ENCODE measurements at places on chromosomes 7 and 10. TPM values are rescaled to one million over a fixed set of nuclear protein-coding genes. Genes with fewer than 3 reads are reported as not detected.

DNA sequence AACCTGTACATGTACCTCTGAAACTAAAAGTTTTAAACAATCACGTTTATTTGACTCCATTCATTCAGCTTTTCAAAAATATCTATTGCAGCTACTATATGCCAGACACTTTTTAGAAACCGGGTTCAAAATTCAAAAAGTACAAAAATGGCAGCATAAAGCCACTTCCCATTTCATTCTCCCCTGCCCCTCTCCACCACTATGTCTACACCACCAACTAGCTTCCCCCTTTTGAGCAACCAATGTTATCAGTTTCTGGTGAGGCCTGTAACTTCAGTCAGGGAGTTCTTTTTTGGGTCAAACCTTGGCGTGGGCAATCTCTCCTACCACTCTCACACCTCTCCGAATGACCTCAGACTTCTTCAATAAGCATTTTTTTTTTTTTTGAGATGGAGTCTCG lies 11.5 kb upstream of the HHEX start:
- H3K27ac ChIP-seq: no peak overlapping the region
- no peak overlapping the region for H3K4me3 ChIP-seq
- no peak for DNase-seq
- H3K4me1 ChIP-seq: no peaks in the 10 kb centered on the region

MACC1 gene
- total RNA-seq: 8.8 TPM

DNA sequence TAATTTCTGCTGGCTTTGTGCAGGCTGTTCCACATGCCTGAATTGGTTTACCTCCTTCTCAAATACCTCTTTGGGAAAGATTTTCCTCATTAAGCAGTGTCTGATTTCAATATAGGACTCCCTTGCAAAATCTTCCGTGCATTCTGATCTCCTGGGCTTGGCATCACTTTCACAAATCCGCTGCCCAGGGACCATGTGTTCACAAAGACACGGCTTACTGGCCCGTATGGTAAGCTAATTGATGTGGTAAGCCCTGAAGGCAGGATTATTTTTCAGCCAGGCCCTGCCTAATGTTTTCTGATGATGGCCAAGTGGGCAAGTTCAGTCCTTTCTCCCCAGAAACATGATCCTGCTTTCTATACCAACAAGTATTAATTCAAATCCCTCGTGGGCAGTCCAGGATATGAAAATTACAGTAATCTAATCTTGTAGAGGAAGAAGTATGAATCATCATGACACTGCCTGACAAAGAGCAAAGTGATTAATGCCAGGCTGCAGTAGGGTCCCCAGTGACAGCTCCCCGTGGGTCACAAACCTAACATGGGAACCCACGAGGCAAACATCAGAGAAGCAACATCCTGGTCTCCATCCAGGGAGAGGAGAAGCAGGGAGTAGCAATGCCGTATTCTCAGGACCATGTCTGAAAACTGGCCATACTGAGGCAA lies 11.6 kb upstream of the SVIL start:
- H3K4me1 ChIP-seq: peaks cover 24% of the 10 kb centered on the region
- H3K27me3 ChIP-seq: no peaks in the 10 kb centered on the region
- H3K4me3 ChIP-seq: no peak overlapping the region

NFE2L3 gene
- 0.88 TPM for total RNA-seq

GRCh38 chr10:3928078-3928477 lies 143.1 kb upstream of the KLF6 start:
- no peak overlapping the region for H3K27ac ChIP-seq
- H3K27me3 ChIP-seq: no peaks in the 10 kb centered on the region
- H3K36me3 ChIP-seq: no peaks in the 10 kb centered on the region
- no peak for DNase-seq
- H3K4me3 ChIP-seq: no peak overlapping the region
- H3K4me1 ChIP-seq: no peaks in the 10 kb centered on the region

GRCh38 chr10:72506474-72506873 lies 119.4 kb downstream of the MICU1 start:
- H3K4me1 ChIP-seq: peaks cover 8% of the 10 kb centered on the region
- H3K27ac ChIP-seq: no peak overlapping the region
- H3K27me3 ChIP-seq: no peaks in the 10 kb centered on the region
- H3K36me3 ChIP-seq: no peaks in the 10 kb centered on the region

DNA sequence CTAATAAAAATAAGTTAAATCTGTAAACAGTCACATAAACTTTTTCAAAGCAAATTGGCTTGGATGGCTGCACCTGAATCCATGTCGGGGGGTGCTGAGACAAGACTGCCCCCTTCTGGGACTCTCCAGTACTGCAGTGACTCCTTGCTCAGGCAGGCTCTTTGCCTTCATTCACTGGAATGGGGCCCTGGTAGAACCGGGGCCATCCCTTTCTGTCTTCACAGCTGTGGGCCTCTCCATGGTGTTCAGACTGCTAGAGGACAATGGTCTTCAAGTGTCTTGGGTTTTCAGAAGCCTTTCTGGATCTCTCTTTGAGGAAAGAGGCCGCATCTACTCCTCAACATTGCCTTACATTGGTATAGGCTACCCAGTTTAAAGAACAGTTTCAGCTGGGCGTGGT lies 16.1 kb upstream of the IMPDH1 start:
- DNase-seq: peak; percentile 66
- H3K36me3 ChIP-seq: no peaks in the 10 kb centered on the region
- H3K27ac ChIP-seq: no peak overlapping the region
- no peaks in the 10 kb centered on the region for H3K4me1 ChIP-seq
- H3K27me3 ChIP-seq: no peaks in the 10 kb centered on the region
